ENCODE measurements at places on chromosomes 1 and 21. TPM values are rescaled to one million over a fixed set of nuclear protein-coding genes. Genes with fewer than 3 reads are reported as not detected.

The HFM1 gene
- 0.14 TPM for total RNA-seq

The KCNJ10 gene
- not detected for total RNA-seq

The GBP5 gene
- 0.09 TPM for total RNA-seq

The CHIT1 gene
- total RNA-seq = under 0.01 TPM

The KCNJ15 gene
- total RNA-seq = 1.4 TPM

The SYCP1 gene
- total RNA-seq = not detected

The ADGRL4 gene
- total RNA-seq = 157 TPM

The OR10J5 gene
- total RNA-seq = not detected

The SLC19A2 gene
- 3.7 TPM for total RNA-seq

The S100A2 gene
- total RNA-seq = 0.51 TPM

- peak; percentile 16 for DNase-seq
Measured at GRCh38 chr1:43933386-43934100, at the start of gene ARTN. Gene ARTN (plus strand): TSS chr1:43933801. CDS start chr1:43935657, 1,856 bp downstream.

GRCh38 chr1:14222086-14222485 lies 376.4 kb upstream of the KAZN start:
- no peak for DNase-seq

GRCh38 chr21:45811136-45811535 lies 167.6 kb downstream of the PCBP3 start:
- DNase-seq = no peak

GRCh38 chr1:78292361-78292760 lies 198.4 kb upstream of the PTGFR start:
- no peak for DNase-seq

DNA sequence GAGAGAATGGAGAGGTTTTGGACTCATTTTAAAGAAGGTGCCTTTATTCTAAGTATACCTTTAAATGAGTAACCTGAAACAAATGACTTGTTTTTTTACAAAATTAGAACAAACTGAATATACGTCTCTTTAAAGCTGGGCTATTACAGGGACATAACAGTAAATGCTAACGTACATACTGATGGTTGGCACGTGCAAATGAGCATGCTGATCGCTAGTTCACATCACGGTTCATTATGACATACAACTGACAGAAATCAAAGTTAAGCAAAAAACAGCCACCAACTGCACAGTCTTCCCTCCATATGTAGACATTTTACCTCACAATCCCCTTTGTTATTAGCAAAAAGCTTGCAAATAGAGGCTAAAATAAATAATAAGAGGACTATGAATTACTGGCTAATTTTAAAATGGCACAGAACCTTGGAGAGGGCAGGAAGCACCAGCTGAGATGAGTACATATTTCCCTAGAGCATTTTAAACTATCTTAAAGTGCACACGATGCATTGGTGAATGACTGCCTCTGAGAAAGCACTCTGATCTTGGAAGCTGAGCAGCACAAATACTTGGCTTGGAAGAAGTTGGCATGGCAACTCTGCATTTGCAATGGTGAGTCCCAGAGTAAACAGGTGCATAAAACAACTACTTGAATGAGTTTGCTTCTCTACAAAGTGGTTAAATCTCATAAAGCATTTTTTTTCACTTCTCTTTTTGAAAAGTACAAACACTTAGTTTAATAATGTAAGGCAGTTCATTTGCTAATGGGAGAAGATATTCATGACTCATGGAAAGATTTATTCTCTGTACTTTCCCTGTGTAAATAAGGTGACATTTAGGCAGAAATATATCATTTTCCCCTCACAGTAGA lies 204.7 kb downstream of the LHX8 start:
- DNase-seq = no peak

DNA sequence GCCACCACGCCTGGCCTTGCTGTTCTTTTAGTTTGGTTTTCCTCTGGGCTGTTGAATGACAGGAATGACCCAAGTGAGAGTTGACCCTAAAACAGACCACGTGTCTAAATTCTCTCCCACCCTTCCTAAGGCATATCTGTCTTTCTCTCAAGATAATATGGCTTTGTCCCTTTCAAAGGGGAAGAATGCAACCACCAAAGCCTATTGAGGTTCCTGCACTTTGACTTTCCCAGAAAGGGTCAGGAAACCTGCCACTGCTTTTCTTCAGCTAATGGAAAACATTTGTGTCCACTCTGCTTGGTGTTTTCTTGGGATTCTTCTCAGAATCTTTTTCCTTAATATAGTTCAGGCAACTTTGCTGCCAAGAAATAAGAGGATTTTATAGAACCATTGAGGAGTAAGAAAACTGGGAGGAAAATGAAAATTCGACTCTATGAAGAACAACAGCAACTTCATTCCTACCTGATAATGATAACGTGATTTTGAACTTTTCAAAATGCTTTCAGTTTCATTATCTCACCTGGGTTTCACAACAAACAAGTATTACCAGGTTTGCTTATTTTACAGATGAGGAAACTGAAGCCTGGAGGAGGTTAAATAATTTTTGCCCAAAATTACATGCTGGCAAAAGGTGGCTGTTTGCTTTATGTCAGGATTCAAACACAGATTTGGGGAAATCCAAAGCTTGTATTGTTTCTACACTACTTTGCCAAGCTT lies 6.9 kb downstream of the PLPP3 start:
- DNase-seq = no peak

DNA sequence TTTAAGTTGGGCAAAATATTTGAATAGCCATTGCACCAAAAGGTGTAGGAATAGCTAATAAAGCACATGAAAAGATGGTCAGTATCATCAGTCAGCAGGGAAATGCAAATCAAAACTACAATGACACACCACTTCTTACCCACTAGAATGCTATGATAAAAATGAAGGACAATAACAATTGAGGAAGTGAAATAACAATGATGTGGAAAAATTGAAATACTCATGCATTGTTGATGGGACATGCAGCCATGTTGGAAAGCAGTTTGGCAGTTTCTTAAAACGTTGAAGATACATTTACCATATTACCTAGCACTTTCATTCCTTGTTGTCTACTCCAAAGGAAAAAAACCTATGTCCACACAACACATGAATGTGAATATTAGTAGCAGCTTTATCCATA lies 28.4 kb downstream of the HSD3B1 start:
- DNase-seq = no peak

DNA sequence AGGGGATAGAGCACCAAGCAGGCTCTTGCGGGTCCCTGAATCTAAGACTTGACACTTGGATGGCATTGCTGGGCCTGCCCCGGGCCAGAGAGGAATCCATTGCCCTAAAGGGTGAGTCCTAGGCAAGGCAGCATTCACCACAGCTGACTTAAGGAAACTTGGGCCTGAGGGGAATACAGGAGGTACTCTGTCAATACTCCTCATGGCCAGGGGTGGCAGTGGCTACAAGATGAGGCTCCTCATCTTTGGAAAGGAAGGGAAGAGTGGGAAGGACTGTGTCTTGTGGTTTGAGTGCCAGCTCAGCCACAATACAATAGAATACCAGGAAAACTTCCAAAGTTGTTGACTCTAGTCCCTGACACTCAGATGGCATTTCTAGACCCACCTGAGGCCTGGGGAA lies 5.1 kb downstream of the KRTAP22-1 start:
- DNase-seq = no peak

GRCh38 chr1:158146739-158147138 lies 34.0 kb upstream of the CD1D start:
- DNase-seq = peak; percentile 23

DNA sequence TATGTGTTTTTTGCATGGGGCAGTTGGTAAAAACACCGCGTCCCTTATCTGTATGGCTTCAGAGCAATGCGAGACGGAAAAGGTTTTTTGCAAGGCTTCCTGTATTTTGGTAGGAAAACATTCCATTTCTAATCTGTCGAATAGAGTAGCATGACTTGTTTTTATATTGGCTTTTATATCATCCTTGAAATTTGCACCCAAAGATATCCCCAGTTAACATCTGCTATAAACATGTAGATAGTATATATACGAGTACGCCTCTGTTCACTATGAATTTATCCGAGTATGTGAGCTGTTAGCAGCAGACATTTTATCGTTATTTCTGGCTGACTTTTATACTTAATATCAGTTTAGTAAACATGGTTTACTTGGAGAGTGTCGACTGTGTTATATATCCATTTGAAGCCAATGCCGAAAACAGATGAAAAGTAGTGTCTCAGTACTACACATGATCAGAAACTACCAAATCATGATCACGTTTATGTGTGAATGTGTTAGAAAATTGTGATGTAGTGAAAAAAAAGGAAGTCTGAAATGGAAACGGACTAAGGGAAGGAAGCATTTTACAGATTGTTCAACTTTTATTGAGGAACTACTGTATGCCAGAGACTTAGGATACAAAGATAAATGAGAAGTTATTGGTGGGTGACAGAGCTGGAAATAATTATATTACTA lies 1.0 kb downstream of the LEPR start:
- DNase-seq = peak; percentile 82

- DNase-seq = no peak
Measured at GRCh38 chr1:58597076-58597475, 20.0 kb upstream of the TACSTD2 start.

DNA sequence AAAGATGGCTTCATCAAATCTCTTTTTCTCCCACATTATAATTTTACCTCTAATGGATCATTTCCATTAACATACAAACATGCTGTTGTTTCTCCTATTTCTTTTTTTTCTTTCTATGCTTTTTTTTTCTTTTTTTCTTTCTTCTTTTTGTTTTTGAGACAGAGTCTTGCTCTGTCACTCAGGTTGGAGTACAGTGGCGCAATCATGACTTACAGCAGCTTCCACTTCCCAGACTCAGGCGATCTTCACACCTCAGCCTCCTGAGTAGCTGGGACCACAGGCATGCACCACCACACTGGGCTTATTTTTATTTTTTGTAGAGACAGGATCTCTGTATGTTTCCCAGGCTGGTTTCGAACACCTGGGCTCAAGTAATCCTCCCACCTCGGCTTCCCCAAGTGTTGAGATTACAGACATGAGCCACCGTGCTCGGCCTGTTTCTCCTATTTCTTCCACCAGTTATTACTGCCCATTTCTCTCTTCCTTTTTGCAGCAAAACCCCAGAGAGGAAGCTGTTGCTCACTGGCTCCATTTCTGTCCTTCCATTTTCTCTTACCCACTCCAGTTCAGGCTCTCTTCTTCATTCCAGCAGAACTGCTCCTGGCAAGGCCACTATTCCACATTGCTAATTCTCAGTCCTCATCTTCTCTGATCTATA lies 32.1 kb upstream of the OPRD1 start:
- DNase-seq = no peak

- no peak for DNase-seq
Measured at GRCh38 chr1:74731399-74732052, 1.3 kb downstream of the CRYZ start.

- DNase-seq = peak; percentile 40
Measured at GRCh38 chr1:159921700-159922504, 3.4 kb downstream of the TAGLN2 start.

DNA sequence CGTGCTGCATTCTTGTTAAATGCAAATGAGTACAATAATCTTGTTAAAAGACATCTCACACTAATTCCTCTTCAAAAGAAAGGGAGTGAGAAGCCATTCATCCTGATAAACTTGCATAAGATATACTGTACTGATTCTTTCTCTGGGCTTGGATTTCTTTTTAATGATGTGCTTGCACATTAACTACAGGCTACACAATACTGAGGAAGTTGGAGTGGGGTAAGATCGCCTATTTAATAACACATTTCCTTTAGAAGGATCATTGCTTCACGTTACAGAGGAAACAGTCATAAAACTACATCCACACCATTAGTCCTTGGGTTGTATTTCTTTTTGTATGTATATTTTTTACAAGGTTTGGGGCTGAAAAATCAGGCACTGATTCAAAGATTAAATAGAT lies 36.6 kb downstream of the NRIP1 start:
- DNase-seq = peak; percentile 53

DNA sequence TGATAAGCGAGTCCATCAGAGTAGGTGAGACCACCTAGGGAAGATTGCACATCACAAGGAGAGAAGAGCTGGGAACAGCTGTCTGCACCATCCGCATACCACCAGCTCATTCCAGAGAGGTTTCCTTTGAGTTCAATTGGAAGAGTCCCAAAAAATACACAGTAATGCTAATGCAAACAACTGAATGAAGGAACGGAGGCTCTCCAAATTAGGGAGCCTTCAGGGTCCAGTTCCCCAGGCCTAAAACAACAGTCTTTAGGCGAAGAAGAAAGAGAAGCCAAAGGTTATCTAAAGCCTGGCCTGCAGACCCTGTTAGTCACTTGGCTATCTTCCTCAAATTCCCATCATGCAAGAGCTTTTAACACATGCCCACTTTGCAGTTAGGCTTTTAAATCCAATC lies 246.4 kb downstream of the PBX1 start:
- peak; percentile 21 for DNase-seq

DNA sequence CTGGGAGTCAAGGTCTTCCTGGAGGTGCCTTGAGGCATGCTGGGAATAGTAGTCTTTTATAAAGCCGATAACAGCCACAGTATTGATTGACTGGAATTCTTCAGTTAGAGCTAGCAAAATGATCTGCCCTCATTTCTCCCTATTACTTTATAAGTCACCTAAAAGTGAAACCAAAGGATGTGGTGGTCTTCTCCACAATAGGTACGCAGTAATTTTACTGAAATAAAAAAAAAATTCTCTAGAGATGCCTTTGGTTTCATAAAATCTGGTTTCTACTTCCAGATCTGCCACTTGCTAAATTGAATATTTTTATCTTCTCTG lies 518 bp upstream of the NDC1 start:
- no peak for DNase-seq

GRCh38 chr1:44033756-44034155 lies 2.5 kb upstream of the SLC6A9 start:
- no peak for DNase-seq

DNA sequence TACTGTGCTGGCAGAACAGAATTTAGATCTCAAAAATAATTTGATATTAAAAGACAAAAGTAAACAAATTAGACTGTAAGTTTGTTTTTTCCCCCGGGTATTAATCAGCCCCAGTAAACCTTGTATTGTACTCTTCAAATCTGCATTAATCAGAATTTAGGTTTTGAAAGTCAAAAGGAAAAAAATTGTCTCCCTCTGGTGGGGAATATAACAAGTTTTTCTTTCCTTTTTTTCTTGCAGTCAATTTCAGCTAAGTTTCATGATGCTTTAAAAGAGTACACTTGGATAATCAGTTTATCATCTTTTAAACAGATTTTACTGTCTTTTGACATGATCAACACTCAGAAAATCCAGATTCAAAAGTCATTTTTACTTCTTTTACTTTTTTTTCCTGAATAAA lies 134.5 kb upstream of the PKN2 start:
- peak; percentile 14 for DNase-seq

- DNase-seq = no peak
Measured at GRCh38 chr1:117942293-117942692, 12.8 kb downstream of the WDR3 start.

All from dermis blood vessel endothelial cell (primary cell).